ENCODE measurements at places on chromosomes 6 and 20. TPM values are rescaled to one million over a fixed set of nuclear protein-coding genes. Genes with fewer than 3 reads are reported as not detected.

Gene DUSP15
- total RNA-seq = not detected

Gene TCF21
- total RNA-seq = not detected

Gene SYNDIG1
- 0.51 TPM for total RNA-seq

Gene THBD
- 0.07 TPM for total RNA-seq

Gene TP53TG5
- total RNA-seq = not detected

Gene TSPO2
- not detected for total RNA-seq

Gene ACTL10
- total RNA-seq = 2.0 TPM

Gene HTR1B
- 0.18 TPM for total RNA-seq

Gene ADGRG6
- 73.2 TPM for total RNA-seq

DNA sequence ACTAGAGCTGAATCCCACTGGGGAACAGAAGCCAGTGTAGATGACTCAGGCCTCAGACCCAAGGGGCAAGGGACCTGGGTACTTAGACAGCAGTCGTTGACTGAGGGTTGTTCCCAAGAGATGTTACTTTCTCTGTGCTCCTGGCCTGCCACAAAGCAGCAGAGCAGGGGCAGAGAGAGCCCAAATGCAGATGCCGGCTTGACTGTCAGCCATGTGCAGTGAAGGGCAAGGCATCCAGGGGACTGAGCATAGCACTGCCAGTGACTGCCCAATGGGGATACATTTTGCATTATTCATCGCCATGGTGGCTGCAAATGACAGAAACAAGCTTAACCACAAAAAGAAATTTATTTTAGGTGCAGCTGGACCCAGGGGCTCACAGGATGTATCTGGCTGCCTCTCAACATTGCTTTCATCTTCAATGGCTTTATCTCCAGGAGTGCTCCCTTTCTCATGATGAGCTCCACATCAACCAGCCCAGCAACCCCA is 7.6 kb upstream of the TP53RK start:
- no peak for DNase-seq
- H3K4me3 ChIP-seq = no peak overlapping the region

DNA sequence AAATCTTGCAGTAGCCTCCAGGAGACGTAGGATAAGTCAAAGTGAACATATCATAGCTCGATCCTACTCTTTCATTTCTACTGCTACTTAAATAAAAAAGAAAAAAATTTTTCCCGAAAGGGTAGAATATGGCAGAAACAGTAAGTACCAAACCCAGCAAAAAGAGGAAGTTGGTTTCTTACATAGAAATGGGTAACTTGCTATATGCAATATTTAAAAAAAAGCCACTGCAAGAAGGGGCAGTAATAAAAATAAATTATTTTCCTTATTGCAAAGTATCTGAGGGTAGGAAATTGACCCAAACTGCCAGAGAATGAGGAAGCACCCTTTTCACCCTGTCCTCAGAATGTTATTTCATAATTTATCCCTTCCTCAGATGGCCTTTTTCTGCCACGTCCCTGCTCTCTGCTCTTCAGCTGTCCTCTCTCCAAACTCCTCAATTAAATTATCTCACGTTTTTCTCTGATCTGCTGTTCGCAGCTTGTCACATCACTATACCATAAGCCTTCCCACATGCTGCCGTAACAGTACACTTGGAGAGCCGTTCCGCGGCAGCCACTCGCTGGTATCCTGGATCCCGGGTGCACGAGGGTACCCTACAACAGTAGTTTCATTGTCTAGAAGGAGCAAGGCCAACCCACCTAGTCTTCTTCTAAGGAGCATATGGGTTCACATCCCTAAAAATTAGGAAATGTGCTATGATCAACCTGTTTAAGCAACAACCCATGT is 149.6 kb downstream of the BACH2 start:
- H3K27ac ChIP-seq = no peak overlapping the region
- H3K27me3 ChIP-seq = no peaks in the 10 kb centered on the region
- H3K4me3 ChIP-seq = no peak overlapping the region
- no peaks in the 10 kb centered on the region for H3K36me3 ChIP-seq

GRCh38 chr6:169386411-169387057 is 132.9 kb upstream of the THBS2 start:
- no peak overlapping the region for H3K27ac ChIP-seq
- H3K4me1 ChIP-seq = 0 out of 2 replicates have a peak, but pooled peaks cover 7% of the 10 kb centered on the region
- peaks cover 22% of the 10 kb centered on the region for H3K36me3 ChIP-seq
- H3K27me3 ChIP-seq = peaks cover 8% of the 10 kb centered on the region

DNA sequence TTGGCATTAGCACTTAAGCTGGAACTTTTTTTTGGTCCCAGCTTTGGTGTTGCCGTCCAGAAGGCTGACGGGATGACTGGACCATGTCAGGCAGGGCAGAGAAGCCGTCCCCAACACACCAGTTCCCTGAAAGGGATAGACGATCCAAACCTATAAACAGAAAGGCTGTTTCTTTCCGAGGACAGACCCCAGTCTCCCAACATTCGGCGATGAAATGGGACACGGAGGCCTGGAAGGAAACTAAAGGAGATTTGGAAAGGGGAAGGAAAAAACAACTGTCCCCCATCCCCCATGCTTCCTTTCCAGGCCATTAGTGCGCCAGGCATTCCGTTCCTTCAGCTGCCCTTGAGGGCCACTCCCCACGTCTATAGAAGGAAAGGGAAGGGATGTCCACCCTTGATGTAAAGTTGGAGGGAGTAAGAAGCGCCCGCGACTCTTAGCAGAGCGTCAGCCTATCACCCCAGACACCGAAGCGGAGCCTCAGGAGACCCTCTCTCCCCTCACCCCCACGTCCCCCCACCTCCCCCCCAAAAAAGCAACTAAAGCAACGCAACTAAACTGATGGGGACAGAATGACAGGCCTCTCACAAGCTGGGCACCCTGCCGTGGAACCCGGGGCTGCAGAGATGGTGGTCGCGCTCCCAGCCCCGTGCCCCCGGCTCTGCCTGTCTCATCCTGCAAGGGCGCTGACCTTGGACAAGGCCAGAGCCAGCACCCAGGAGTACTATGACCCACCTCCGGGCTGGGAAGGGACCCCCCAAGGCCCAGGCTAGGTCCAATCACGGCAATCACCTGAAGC is 638 bp downstream of the BLCAP start:
- peak overlapping the region; percentile 99 for H3K27ac ChIP-seq
- no peak for DNase-seq
- peaks cover 10% of the 10 kb centered on the region for H3K27me3 ChIP-seq
- H3K4me1 ChIP-seq = peaks cover 47% of the 10 kb centered on the region
- H3K36me3 ChIP-seq = peaks cover 10% of the 10 kb centered on the region

- peaks cover 4% of the 10 kb centered on the region for H3K27me3 ChIP-seq
- H3K4me3 ChIP-seq = no peak overlapping the region
- DNase-seq = no peak
- H3K4me1 ChIP-seq = peaks cover 57% of the 10 kb centered on the region
- peak overlapping the region; percentile 76 for H3K27ac ChIP-seq
Observed at GRCh38 chr6:150255840-150256239, 113.0 kb upstream of the IYD start.

- no peaks in the 10 kb centered on the region for H3K36me3 ChIP-seq
- no peak overlapping the region for H3K4me3 ChIP-seq
- H3K27me3 ChIP-seq = peaks cover 2% of the 10 kb centered on the region
- DNase-seq = no peak
Observed at GRCh38 chr20:60107621-60108390, 149.6 kb downstream of the CDH26 start.

GRCh38 chr6:170278743-170279094 is 12.2 kb downstream of the DLL1 start:
- H3K27ac ChIP-seq = no peak overlapping the region
- DNase-seq = no peak
- no peak overlapping the region for H3K4me3 ChIP-seq

DNA sequence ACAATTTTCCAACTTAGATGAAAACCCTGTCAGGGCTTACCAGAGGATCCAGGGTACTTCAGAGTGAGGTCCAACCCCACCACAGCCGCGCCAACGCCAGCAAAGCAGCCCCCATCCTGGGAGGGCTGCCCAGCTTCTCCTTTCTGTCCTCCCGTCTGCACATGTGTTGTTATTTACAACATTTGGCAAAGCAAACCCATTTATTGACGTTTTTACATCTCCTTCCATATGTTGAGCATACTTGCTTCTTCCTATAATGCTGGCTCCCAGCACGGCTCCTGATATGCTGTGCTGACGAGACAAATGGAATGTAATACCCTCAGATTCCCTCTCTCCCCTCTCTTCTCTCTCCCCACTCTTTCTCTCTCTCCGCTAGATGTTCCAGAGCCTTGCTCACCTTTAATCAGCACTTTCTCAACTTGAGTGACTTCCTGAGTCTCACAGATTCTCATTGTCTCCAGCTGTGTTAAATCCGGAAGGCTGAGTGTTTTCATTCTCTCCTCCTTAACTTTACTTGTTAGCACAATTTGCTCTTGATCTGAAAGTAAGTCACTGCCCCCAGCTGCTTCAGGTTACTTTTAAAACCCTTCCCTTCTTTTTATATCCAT is 22.7 kb downstream of the RCAN2 start:
- peaks cover 4% of the 10 kb centered on the region for H3K4me1 ChIP-seq
- no peaks in the 10 kb centered on the region for H3K36me3 ChIP-seq
- no peak for DNase-seq
- no peak overlapping the region for H3K4me3 ChIP-seq
- no peaks in the 10 kb centered on the region for H3K27me3 ChIP-seq
- no peak overlapping the region for H3K27ac ChIP-seq

GRCh38 chr6:159282421-159282820 is 113.2 kb downstream of the FNDC1 start:
- no peak overlapping the region for H3K27ac ChIP-seq
- no peaks in the 10 kb centered on the region for H3K36me3 ChIP-seq
- H3K4me1 ChIP-seq = peaks cover 4% of the 10 kb centered on the region
- no peaks in the 10 kb centered on the region for H3K27me3 ChIP-seq

DNA sequence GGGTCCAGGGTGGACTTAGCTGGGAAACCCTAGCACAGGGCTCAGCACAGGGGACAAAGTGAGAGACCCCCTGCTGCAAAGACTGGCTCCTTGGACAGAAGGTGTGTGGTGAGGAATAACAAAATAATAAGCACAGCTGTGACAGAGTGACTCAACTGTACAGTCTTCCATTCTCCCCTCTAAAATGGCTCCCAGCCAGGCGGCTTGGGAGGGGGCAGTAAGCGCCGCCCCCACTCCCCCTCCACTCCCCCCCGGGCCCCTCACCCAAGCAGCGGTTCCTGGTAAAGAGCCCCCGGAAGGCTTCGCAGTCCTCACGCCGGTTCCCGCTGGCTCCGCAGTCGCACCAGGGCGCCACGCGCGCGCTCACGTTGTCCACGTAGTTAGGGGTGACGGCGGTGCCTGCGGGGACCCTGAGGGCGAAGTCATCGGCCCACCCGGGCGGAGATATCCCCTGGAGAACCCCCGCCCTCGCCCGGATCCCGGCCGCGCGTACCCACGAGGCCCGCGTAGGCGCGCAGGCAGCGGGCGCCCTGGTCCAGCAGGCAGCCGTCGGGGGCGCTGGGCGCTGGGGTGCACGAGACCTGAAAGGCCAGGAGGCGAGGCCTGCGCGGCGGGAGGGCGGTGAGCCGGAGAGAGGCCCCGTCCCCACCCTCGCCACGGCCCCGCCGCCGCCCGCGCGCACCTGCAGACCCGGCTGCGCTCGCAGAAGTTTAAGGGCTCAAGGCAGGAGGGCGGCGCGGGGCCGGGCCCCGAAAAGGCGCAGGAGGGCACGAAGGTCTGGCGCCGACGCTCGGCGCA is 2.7 kb downstream of the GFRA4 start:
- H3K27ac ChIP-seq = no peak overlapping the region
- H3K4me1 ChIP-seq = peaks cover 6% of the 10 kb centered on the region
- no peaks in the 10 kb centered on the region for H3K36me3 ChIP-seq

DNA sequence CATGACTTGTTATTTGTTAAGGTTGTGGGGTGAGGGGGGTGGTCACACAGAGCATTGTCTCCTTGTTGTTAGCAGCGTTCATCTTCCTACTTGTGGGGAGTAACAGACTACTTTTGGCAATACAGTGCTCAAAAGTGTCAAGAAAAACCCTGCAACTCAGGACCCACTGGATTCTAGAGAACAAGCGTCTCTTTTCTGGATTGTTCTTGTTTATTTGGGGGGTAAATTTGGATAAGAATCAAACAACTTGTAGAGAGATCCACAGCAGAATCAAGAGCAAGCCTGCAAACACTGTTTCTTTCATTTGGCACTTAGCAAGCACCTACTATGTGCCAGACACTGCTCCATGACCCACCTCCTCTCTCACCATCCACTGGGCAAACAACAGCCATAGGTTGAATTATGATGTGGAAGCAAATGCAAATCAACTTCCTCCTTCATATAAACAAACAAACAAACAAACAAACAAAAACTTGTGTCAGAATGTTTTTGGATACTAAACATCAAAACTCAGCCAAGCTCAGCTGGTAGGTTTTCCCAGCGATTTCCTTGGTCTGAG is 4.0 kb upstream of the NR2E1 start:
- no peak for DNase-seq
- H3K4me1 ChIP-seq = peaks cover 22% of the 10 kb centered on the region
- no peak overlapping the region for H3K27ac ChIP-seq
- H3K4me3 ChIP-seq = no peak overlapping the region
- peaks cover 6% of the 10 kb centered on the region for H3K36me3 ChIP-seq

- no peak for DNase-seq
- peak overlapping the region; percentile 73 for H3K27ac ChIP-seq
- no peaks in the 10 kb centered on the region for H3K27me3 ChIP-seq
- peaks cover 64% of the 10 kb centered on the region for H3K4me1 ChIP-seq
Observed at GRCh38 chr6:125798734-125799508, 8.2 kb downstream of the NCOA7 start.

- no peak for DNase-seq
- no peak overlapping the region for H3K27ac ChIP-seq
- no peaks in the 10 kb centered on the region for H3K27me3 ChIP-seq
- H3K36me3 ChIP-seq = no peaks in the 10 kb centered on the region
Observed at GRCh38 chr6:162377735-162378134, 349.8 kb downstream of the PRKN start.

DNA sequence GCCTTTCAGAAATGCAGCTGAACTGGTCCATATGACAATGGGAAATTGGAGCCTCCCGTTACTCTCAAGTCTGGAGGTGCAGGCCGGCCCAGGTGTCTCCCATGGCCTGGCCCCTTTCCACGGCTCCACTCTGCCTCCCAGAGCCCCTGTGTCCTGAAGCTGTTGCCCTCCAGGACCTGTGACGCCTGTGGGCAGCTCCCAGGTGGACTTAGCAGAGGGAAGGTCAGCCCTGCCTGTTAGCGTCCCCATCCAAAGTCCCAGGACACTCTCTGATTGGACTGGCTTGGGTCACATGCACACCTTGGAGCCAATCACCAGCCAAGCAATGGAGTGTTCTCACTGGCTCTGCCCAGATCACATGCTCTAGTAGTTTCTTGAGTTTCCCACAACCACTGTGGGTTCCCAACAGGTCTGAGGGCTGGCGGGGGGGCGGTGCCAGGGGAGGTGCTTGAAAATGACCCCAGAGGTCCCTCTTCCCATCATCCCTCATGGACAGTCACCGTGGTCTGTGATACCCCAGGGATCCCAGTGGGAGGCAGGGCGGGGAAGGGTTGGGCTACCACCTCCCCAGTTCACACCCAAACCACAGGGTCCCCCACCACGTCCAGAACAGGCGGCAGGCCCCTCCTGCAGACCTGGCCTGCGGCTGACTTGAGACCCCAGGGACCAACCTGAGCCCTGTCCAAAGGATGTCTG is 135.6 kb downstream of the TAF4 start:
- H3K4me1 ChIP-seq = peaks cover 7% of the 10 kb centered on the region
- H3K36me3 ChIP-seq = peaks cover 19% of the 10 kb centered on the region
- no peak for DNase-seq
- no peak overlapping the region for H3K4me3 ChIP-seq
- peaks cover 2% of the 10 kb centered on the region for H3K27me3 ChIP-seq
